Activated naive CD4-positive, alpha-beta T cell treated with anti-CD3 and anti-CD28 coated beads for 36 hours (primary cell): ENCODE measurements at places on chromosomes 5 and 9. TPM values are rescaled to one million over a fixed set of nuclear protein-coding genes. Genes with fewer than 3 reads are reported as not detected.
A peak's percentile ranks its signal among the peaks of the same experiment; 100 is the strongest.

Gene SPINK1
- not detected for total RNA-seq

DNA sequence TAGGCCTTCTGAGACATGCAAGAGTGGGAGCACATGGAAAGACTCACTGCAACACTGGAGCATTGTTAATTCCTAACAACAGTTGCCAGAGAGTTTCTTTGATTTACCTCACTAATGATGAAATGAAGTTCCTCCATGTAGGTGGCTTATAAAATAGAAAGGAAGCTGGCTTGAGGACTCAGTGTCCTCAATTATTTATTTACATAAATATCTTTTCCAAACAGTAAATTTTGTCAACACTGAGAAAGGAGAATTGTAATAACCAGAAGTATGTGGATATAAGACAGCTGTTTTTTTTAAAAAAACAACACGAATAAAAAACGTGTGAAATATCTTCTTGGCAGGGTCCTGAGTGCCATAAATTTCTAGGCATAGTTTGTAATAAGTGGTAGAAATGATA is 9.1 kb upstream of the SLC27A6 start:
- H3K27me3 ChIP-seq: no peaks in the 10 kb centered on the region
- no peaks in the 10 kb centered on the region for H3K36me3 ChIP-seq
- H3K4me1 ChIP-seq: no peaks in the 10 kb centered on the region
- DNase-seq: no peak
- H3K27ac ChIP-seq: no peak overlapping the region

DNA sequence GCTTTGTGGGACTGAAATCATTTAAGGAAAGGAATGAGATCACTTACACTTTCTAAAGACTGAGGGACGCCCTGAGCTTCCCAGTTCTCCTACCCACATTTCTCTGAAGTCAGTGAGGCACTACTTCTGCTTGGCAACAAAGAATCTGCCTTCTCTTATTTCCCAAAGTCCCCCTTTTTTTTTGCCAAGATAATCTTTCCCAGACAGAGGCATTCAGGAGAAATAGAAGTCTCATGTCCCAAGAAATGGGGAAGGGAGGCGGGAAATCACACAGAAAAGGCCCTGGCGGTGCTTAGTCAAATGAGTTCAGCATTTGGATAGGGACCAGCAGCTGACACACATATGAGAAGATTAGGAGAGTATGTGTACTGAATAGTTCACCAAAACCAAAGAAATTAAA is 159.7 kb downstream of the MUSK start:
- no peaks in the 10 kb centered on the region for H3K27me3 ChIP-seq
- H3K4me3 ChIP-seq: no peak overlapping the region
- no peak overlapping the region for H3K27ac ChIP-seq

DNA sequence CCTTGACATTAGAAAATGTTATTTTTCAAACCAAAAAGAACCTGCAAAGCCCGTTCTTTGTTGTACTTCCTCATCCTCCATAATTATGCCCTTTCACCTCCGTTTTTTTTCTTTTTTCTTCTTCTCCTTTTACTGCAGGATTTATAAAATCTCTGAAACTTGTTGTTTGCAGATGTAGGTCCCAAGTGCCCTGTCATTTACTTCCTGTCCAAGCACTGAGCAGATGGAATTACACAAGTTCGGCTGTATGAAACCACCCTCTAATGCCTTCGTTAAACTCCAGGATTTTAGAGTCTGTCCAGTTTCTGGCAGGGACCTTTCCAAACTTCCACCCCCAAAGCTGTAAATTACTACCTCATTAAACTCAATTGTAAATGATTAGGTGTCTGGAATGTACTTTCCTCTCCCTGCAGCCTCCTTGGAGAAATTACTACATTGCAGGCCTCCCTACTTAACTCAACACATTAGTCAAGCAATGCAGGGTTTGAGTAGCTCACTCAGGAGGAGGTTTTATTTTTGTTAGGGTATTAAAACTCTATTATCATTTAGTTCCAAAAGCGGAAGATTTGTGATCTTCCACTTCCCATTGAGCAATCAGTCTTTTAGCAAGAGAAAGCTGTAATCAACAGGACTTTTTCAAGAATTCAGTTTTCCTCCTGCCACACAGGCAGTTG is 125.6 kb upstream of the LPAR1 start:
- no peaks in the 10 kb centered on the region for H3K4me1 ChIP-seq
- no peaks in the 10 kb centered on the region for H3K36me3 ChIP-seq
- H3K4me3 ChIP-seq: no peak overlapping the region
- peaks cover 2% of the 10 kb centered on the region for H3K27me3 ChIP-seq
- peak overlapping the region; percentile 10 for H3K27ac ChIP-seq
- DNase-seq: no peak

Gene GTF2H2
- 61.7 TPM for total RNA-seq

Gene LCN1
- 0.29 TPM for total RNA-seq

DNA sequence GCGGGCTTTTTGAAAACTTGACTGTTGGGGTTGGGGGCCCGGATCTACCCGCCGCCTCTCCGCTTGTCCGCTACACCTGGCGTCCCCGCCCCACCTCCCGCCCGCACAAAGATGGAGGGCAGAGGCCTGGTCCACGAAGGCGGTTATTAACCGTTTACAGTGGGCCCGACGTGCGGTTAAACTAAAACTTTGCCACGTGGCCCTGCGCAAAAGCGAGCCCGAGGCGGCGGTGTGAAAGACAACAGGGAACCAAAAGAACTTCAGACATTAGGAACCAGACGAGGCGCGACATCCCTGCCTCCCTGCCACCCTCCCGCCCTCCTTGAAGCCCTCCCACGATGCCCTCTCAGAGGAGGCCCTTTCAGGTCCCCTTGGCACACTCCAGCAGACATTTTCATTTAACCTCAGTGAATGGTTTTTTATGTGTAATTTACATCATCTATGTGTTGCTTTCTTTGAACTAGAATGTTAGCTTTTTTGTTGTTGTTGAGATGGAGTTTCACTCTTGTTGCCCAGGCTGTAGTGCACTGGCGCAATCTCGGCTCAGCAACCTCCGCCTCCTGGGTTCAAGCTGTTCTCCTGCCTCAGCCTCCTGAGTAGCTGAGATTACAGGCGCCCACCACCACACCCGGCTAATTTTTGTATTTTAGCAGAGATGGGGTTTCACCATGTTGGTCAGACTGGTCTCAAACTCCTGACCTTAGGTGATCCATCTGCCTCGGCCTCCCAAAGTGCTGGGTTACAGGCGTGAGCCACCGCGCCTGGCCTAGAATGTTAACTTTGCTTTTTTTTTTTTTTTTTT is 999 bp upstream of the HNRNPA0 start:
- H3K4me1 ChIP-seq: peaks cover 18% of the 10 kb centered on the region
- H3K36me3 ChIP-seq: peaks cover 32% of the 10 kb centered on the region
- no peak for DNase-seq
- peak overlapping the region; percentile 98 for H3K27ac ChIP-seq

DNA sequence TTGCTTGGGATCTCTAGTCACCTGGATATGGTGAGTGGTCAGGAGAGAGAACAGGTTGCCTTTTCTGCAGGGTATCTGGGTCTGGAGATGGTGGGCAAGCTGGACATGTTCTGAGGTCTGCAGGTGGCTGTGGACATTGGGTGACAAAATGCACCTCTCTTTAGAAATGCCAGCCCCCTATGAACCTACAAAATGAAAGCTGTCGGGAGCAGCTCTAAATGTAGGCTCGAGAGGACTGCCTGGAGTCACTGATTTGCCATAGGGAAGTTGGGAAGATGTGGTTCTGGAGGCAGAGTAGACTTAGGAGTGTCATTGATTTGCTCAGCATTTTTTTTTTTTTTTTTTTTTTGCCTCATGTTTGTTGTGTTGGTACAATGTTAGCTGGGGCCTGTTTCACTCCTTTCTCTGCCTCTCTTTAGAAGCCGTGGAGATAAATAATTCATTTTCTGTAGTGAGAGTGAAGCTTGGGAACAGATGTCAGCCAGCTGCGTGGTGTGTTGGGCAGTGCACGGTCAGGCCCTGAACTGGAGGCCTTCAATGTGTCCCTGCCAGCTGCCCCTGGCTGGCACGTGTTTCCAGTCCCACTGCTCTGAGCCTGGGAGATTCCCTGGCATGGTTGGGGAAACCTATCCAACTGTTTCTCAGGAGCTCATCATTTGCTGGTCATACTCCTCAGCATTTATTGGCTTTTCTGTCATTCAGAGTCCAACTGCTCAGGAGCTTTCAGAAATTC is 5.4 kb downstream of the RGS3 start:
- peaks cover 2% of the 10 kb centered on the region for H3K4me1 ChIP-seq
- no peak for DNase-seq
- H3K27me3 ChIP-seq: no peaks in the 10 kb centered on the region
- no peak overlapping the region for H3K4me3 ChIP-seq
- no peaks in the 10 kb centered on the region for H3K36me3 ChIP-seq

DNA sequence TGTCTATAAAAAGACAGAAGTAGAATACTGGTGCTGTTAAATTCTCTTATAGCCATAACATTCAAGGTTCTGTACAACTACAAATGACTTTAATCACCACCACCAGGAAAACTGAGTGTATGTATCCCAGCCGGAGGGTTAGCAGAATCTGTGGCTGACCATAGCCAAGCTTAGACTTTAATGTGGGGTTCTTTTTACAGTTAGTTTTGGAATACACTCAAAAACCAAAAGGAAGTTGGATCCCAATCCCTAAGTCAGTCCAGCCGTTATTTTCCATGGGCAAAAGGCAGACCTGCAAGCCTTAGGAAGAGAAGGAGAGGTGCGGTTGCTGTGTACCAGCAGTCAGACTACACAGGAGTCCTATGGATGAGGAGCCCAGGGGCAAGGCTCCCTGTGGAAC is 179.8 kb downstream of the ENC1 start:
- no peaks in the 10 kb centered on the region for H3K4me1 ChIP-seq
- H3K27ac ChIP-seq: no peak overlapping the region
- no peaks in the 10 kb centered on the region for H3K36me3 ChIP-seq
- no peak overlapping the region for H3K4me3 ChIP-seq
- peaks cover 5% of the 10 kb centered on the region for H3K27me3 ChIP-seq
- DNase-seq: no peak
